ENCODE measurements at places on chromosomes 5 and 9.

DNA sequence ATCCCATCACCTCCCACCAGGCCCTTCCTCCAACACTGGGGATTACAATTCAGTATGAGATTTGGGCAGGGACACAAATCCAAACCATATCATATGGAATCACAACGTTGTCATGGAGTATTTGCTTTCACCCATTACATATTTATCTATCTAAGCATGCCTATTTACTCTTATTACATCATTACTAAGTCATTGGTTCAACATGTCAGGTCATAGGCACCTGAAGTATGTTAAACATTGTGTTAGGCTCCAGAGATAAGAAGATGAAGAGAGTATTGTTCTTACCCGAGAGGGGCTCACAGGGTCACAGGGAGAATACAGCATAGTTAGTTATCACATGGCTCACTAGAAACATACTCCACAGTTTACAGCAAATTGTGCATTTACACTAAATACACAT is 150.5 kb downstream of the TMEM161B start:
- DNase-seq, result no peak

DNA sequence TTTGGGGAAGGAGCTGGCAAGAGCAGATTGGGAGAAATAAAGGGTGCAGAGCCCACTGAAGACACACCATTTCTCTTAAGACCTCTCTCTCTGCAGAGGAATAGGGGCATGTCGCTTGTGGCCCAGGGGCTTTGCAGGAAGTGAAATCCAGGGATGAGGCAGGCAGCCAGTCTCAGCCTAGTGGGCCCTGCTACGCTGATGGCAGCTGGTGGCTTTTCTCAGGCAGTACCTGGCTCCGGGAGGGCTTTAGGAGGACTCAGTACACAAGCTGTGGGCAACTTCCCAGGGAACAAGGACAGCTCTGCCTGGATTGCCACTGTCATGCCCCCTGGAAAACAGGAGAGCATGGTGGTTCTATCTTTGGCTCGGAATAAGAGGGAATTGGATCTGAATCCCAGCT is 76.2 kb upstream of the NEURL1B start:
- DNase-seq, result no peak

- no peak for DNase-seq
Measured at GRCh38 chr5:155926031-155926430, 400.9 kb upstream of the SGCD start.

DNA sequence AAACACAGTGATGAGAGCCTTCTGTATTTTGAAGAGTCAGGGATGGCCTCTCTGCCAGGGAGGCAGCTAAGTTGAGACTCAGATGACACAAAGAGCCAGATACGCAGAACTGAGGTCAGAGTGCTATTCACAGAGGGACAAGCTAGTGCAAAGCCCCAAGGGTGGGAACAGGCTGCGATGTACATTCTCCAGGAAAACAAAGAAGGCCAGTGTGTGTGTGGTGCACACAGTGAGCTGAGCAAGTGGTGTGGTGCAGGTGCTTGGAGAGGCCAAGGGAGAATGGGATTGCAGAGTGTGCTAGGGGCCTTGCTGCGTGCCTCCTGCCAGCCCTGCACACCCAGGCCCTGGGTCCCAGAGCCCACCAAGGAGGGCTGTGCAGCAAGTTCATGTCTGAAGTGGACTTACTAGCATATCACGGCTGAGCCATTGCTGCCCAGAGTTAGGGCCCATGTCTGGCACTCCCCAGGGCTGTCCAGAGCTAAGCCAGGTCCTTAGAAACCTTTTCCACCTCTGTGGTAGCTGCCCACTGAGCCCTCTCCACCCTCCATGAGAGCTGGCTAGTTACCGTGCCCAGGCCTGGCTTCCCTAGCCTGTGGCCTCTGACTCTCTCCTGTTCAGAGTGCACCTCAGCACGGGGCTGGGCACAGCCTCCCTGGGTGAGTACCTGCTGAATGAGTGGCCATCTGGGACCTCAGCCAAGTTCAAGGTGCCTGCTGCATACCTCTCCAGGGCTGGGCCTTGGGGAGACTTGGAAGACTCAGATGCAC is 9.3 kb downstream of the SLC25A48 start:
- DNase-seq, result no peak

GRCh38 chr9:124776618-124776953 is 347 bp upstream of the OLFML2A start:
- DNase-seq, result no peak

- DNase-seq, result no peak
Measured at GRCh38 chr9:123049589-123050222, 16.2 kb downstream of the GPR21 start.

- DNase-seq, result no peak
Measured at GRCh38 chr5:9170026-9170425, 375.8 kb downstream of the SEMA5A start.

DNA sequence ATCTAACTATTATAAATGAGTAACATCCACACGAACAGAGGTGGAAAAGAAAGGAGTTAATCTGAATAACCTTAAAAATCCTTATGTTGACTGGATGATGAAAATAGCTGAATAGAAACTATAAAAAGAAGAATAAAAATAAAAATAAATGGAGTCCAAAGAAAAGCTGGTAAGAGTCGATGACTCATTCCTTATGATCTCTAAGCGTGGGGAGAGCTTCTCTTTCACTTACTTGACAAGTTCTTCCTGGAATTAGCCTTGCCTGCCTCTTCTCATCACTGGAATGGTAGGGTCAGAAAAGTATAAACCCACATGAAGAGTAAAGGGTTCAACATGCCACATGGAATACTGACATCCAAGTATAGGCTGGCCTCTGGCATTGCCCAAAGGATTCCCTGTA is 477.0 kb upstream of the RGMB start:
- DNase-seq, result no peak

DNA sequence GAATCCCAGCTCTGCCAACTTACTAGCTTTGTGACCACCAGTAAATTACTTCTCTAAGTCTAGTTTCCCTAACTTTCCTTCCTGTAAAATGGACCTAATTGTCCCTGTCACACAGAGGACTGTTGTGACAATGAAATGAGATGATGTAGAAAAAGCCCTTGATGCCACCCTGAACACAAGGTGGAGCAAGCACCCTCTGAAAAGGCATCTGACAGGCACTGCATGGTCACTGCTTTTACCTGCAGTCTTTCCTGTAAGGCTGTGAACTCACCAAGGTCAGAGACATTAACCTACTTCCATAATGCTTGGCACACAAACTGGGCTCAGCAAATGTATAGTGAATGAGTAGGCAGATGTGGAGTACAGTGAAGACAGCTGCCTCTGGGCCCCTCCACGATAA is 6.1 kb downstream of the SLC31A2 start:
- no peak for DNase-seq

- DNase-seq, result no peak
Measured at GRCh38 chr5:73061593-73061992, 58.8 kb upstream of the TMEM171 start.

- DNase-seq, result peak; percentile 32
Measured at GRCh38 chr5:157581901-157582300, 6.3 kb upstream of the ADAM19 start.

- DNase-seq, result no peak
Measured at GRCh38 chr9:23542438-23542837, 283.6 kb downstream of the ELAVL2 start.

DNA sequence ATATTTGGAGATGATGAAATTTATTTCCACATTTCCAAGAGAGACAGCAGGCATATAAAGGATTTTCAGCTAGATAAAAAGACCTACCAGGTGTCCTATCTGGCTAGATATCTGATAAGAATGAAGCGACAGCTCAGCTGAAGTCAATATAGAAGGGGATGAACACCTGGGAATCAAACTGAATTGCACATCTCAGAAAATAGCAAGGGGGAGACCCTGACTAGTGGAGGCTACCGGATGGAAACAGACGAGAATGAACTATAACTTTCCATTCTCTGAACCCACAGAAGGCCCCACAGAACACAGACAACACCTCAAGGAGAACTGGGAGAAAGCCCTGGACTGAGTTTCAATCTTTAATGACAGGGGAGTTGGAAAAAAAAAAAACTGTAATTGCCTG is 51.1 kb downstream of the CPLANE1 start:
- no peak for DNase-seq

DNA sequence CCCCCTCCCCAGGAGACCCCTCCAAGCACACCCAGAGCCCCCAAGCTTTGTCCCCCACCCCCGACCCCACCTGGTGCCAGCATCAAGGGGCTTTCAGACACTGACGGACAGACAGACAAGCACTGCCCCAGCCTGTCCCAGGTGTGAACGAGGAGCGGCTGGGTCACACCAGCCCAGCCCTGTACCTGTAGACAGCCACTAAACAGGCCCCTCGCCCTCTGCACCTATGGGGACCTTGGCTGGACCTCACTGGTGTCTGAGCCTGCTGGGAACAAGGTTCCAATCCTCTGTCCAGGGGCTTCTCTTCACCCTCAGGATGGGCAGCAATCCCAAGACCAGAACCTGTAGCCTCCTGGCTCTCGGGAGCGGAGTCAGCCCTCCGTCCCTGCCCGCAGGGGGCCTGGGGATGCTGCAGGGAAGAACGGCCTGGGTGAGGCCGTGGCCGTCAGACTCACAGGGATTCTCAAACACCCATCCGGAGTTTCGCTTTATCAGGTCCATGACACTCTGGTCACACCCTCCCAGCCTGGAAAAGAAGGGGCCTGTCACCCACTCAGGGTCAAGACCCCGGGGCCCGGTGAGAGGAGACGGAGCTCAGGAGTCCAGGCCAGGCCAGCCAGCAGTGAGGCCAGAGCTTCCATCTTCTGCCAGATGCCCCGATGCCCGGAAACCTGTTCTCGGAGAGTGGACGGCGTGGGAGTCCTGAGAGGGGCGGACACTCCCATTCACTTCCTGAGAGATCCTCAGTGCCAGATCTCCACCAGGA is 2.8 kb downstream of the LCN6 start:
- no peak for DNase-seq

GRCh38 chr5:67844924-67845323 is 370.6 kb upstream of the PIK3R1 start:
- DNase-seq, result no peak

DNA sequence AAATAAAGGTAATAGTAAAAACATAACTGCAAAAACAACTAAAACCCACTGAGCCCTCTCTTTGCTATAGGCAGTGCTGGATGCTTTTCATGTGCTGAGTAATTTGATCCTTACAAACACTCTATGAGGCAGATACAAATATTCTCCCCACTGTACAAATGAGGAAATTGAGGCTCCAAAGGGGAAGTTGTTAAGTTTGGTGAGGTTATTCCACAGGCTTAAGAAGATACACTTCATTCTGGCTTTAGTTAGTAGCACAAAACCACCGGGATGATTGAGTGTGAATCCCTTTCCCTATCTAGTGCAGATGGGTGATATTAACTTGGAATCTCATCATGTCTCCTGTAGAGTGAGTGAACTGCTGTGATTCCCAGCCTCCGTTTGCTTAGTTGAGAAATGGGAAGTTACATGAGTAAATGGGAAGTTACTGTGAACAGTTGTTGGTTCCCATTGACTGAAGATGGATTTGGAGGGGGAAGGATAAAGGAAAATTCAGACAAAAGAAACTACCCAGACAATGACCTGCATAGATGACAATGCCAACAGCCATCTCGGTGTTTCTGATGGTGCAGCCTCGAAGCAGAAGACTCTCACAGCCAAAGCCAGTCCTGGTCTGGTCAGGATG is 208.3 kb downstream of the ATP10B start:
- no peak for DNase-seq

GRCh38 chr5:122844136-122844909 is 1.1 kb upstream of the SNX24 start:
- DNase-seq, result peak; percentile 2

- no peak for DNase-seq
Measured at GRCh38 chr9:7369384-7369821, 430.2 kb downstream of the DMAC1 start.

- no peak for DNase-seq
Measured at GRCh38 chr5:159021901-159022556, 77.7 kb downstream of the EBF1 start.

GRCh38 chr5:168214071-168214470 is 77.4 kb upstream of the WWC1 start:
- DNase-seq, result no peak

DNA sequence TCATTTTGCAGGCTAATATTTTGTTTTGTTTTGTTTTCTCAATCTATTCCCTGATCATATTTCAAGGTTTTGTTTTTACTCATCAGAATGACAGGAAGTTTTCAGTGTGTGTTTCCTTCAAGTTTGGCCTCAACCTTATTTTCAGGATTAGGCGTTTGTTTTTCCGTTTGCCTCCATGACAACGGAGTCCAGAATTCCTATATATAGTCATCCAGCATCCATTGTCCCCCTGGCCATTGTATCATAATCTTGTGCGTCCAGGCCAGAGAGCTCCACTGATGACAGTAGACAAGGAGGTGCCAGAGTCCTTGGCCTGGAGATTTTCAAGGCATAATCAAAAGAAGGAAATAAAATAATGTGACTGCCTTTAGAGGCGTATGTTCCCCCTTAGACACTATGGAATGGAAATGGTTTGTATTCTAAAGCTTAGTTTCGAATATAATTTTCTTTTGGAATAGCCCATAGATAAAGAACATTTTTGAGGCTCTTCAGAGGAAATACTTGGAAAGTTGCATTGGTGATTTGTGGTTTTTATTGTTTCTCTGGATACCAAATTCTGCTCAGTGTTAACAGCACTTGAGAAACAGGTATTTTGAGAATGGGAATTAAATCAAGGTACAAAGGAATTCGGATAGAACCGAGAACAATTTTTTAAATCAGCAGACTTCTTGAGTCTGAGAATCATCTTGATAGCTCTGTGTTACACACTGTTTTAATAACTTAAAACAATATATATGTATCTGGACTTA is 99.8 kb downstream of the ZNF462 start:
- DNase-seq, result no peak

GRCh38 chr5:180865981-180866695 is 5.1 kb upstream of the ZFP62 start:
- no peak for DNase-seq

- no peak for DNase-seq
Measured at GRCh38 chr5:142901476-142902185, 131.5 kb downstream of the ARHGAP26 start.

- DNase-seq, result no peak
Measured at GRCh38 chr5:56259002-56259511, 25.9 kb upstream of the ANKRD55 start.

DNA sequence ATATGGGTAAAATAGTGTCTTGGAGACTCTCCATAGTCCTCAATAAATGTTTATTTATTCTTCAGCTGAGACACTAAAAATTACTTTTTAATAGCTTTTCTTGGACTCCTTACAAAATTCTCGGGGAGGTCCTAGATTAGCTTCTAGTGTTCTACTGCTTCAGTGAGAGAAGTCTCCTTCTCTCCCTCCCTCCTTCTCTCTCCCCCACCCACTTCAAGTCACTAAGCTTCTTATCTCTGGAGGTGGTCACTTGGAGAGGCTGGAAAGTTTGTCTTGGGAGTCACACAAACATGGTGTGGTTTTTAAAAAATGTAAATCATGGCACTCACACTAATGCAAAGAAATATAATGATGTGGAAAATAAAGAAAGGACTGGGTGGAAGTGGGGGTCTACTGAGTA is 64.1 kb downstream of the SEMA6A start:
- DNase-seq, result no peak
